ENCODE measurements at places on chromosomes 7 and 10.

GRCh38 chr7:156602283-156602682, 38.3 kb upstream of the RNF32 start:
- no peak for DNase-seq

GRCh38 chr7:98518159-98518947, 98.7 kb upstream of the NPTX2 start:
- DNase-seq = no peak

DNA sequence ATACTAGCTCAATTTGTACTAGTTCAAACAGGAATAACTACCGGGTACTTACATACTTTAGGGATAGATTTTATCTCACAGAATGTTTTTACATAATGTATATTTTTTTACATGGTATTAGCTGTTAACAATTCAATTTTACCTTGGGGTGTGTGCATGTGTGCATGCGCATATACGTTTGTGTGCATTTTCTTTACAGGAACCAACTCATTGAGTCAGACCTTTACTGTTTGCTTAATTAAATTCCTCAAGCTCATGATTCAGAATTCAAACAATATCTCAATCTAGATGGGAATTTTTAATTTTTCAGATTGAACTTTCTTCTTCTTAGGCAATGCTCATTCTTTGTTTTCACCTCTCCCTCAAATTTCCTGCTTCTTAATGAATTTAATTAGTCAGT, 24.7 kb upstream of the WASL start:
- no peak for DNase-seq

DNA sequence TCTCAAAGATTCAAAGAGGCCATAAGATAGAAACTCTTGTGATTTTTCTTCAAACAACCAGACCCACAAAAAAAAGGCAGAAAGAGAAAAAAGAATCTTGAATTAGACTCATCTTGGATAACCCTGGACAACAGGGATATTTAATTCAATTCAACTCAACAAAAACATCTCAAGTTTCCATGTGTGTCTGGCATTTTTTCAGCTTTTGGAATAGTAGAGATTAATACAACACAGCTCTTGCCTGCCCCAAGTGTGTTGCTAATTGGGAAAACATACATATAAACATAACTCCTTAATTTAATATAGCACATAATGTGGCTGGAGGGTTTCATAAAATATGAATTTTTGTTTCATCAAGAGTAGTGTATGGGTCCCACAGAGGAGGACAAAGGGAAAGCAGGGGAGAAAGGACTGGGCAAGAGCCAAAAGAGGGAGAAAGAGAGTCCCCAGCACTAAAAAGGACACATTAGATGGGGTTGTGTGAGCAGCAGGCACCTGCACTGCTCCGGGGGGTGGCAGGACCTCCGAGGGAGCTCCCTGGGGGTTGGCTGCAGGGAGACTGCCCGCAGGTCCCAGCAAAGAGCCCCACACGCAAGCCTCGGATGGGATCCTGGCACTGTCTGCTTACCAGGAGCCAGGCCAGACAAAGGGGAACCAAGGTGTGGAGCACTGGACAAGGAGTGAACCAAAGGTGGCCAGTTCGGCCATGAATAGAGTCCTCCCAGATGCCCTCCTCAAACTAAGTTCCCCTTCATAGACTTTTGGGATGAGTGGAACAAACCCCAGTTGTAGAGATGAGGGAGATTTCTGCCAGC, 65.6 kb upstream of the TMEM72 start:
- no peak for DNase-seq

- no peak for DNase-seq
Observed at GRCh38 chr10:43227911-43228782, 38.7 kb downstream of the RASGEF1A start.

DNA sequence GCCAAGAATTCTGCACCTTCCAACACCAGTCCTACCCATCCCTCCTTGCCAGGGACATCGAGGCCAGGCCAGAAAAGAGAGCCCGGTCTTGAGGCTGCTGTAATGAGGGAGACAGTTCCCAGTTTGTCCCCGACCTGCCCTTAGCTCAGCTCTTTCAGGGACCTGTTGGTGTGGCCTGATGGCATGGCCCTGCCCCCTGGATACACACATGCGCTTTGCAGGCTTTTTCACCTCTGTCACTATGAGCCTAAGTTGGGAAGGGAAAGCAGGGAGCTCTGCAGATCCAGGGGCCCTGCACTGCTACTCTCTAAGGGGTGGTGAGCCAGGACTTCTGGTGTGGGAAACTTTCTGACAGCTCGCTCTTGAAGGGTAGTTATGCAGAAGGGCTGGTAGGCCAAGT, 2.1 kb downstream of the SCD start:
- DNase-seq = no peak

All from fibroblast of the conjunctiva (primary cell).